ENCODE measurements at places on chromosomes 12 and 14.

DNA sequence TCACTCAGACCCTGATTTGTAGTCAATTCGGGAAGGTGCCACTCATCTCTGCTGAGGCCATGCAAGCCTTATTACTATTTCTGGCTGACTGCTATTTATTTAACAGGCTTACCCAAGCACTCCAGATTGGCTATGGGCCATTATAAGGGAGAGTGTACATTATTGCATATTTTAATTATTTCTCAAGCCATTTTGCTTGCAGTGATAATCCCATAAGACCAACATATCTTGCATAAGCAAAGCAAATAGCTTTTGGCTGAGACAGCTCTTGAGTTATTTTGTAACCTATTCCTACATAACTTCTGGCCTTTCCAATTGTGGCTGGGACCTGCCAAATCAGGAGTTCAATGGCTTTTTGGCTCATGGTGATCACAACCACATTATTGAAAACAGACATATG lies 509.6 kb upstream of the USP15 start:
- no peak for DNase-seq

- DNase-seq, result no peak
These were observed 97.9 kb upstream of the CCDC91 start for GRCh38 chr12:28092396-28092795.

- DNase-seq, result no peak
These were observed 50.5 kb downstream of the ADIPOR2 start for GRCh38 chr12:1741154-1741949.

DNA sequence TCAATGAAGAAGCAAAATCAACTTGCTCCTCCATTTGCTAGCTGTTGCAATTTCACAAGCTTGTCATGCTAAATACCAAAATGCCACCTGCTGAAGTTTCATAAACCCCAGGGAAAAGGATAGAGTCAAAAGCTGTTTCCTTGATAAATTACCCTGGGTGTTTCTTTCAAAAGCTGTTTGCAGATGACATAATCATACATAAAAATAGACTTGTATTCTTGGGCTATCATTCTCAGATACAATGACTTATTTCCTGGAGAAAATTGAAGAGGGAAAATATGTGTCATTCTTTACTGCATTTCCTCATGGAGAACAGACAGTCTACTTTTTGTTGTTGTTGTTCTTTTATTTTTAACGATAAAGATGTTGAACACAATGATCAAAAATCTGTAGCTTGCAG lies 119.2 kb downstream of the GALC start:
- no peak for DNase-seq

GRCh38 chr12:118361889-118362288 lies 10.8 kb downstream of the TAOK3 start:
- DNase-seq, result no peak

DNA sequence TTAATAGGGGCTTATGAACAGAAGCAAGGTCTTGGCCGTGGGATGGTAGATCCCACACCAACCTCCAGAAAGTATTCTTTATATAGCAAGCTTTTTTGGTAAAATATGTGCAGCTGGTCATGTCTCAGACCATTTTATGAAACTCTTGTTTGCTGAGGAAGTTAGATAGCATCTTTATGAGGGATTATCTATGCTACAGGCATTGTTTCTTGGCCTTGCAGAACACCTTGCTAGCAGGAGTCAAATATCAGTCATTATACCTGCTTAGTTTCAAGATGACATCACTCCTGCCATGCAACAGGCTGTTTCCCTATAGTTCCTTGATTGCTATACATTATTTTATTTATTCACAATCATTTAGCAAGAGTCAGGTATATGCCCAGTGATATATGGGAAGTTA lies 84.8 kb upstream of the LRFN5 start:
- no peak for DNase-seq

DNA sequence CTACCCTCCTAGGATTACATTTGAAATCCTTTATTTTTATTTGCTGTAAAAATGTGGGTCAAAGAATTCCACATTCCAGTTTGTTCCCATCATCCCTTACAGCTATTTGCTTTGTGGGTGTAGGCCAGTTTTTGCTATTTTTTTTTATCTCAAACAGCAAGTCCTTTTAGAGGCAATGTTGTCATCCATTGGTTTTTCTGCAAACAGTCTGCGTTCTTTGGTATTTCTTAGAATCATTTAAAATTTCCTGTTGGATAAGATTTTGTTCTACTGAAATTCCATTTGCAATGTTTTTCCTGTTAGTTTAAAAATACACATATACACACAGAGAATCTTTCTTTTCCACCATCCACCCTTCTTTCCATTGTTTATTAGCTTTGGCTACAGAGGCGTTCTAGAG lies 53.3 kb upstream of the STK38L start:
- no peak for DNase-seq

- no peak for DNase-seq
These were observed 55.4 kb downstream of the UBR7 start for GRCh38 chr14:93262446-93262845.

DNA sequence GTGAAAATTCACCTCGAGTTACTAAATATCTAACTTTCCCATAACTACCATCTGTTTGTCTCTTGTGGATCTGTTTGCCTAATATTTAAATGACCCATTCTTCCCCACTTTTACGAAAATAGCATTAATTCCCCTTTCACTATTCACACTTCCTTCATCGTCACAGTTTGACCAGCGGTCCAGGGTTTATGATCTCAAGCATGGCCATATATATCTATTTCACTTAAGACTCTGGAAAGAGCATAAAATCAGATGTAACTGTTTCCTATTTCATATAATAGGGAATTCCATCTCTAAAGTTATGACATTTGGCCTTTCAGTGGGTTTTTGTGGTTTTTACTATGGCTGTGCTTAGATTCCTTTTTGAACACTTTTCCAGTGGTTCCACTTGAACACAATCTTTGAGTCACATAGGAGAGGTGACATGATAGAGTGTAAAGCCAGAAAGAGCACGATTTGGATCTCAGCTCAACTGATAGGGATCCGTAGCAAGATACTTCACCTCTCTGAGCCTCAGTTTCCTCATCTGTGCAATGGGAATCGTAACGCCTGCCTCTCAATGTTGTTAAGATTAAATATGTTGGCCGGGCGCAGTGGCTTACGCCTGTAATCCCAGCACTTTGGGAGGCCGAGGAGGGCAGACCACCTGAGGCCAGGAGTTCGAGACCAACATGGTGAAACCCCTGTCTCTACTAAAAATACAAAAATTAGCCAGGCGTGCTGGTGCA lies 754 bp upstream of the BCL2L14 start:
- DNase-seq, result no peak

GRCh38 chr12:129826273-129826672 lies 77.6 kb downstream of the TMEM132D start:
- DNase-seq, result no peak

- DNase-seq, result no peak
These were observed 41.8 kb downstream of the AKAP3 start for GRCh38 chr12:4607056-4607455.

GRCh38 chr14:100155049-100155621 lies 4.3 kb downstream of the DEGS2 start:
- peak; percentile 42 for DNase-seq

- no peak for DNase-seq
These were observed 116.2 kb downstream of the EGLN3 start for GRCh38 chr14:33834466-33835260.

DNA sequence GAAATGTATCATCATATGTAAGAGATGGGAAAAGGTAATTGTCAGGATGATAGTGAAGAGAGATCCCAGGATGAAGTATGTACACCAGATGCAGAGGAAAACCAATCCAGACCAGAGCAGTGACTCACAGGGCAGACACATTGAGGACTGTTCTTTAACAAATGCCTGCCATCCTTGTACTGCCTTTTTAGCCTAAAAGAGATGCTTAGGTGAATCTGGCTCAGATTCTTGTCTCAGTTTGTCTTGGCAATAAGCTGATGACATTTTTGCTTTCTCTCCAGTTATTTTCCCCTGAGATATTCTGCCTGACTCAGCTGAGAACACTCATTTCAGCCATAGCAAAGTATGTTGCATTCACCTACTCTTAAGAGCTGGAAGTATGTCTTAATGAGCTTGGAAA lies 405.3 kb upstream of the USP15 start:
- no peak for DNase-seq

DNA sequence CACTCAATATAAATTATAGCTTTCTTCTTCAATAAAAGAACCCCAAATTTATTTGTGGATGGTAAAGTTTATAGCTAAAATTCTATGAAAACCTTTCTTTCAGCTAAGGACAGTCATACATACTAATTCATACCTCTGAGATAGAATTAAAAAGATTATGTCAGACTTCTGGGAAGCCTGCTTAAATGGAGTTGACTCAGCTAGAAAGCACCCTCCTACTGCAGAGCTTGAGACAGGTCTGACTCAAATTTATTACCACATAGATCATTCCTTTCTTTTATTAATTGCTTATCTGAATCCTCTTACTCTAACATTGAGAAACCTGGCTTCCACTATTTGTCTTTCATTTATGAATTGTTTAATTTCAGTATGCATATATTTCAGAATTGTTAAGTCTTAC lies 1007.0 kb upstream of the LRFN5 start:
- DNase-seq, result peak; percentile 23

DNA sequence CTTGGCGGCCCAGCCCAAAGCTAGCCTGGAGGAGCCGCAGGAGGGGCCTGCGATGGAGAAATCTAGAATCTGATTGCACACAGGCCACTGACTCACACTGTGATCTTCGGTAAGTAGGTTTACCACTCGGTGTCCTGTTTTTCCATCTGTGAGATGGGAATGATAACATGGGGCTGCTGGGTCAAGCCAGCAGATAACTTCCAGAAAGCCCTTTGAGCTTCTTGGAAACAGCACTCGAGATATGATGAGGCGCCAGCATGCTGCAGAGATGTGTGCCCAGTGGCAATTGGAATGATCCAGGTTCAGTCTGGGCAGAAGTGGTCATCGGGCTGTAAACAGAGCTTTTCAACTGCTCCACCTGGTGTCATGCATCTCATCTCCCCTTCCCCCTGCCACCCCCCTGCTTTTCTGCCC lies 771.3 kb upstream of the TBX3 start:
- no peak for DNase-seq

DNA sequence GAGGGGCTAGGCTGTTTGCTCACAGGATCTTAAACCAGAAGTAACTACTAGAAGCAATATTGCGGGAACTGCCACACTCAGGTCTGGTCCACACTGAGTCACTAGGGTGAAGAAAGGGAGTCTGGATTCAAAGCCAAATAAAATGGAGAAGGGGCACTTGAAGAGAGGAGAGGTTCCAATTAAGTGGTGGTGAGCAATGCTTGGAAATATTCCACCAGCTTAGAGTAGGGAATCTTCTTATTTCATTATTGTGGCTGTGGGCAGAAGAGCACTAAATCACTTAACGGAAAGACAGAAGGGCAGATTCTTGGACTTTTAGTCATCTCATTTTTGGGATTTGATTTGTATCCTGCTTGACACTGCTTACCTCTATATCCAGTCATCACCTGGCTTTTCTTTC lies 48.6 kb upstream of the PPP1R12A start:
- peak; percentile 86 for DNase-seq
